Nephron progenitor cell (in vitro differentiated cells): ENCODE measurements at places on chromosomes 1 and 21.
A peak's percentile ranks its signal among the peaks of the same experiment; 100 is the strongest.

DNA sequence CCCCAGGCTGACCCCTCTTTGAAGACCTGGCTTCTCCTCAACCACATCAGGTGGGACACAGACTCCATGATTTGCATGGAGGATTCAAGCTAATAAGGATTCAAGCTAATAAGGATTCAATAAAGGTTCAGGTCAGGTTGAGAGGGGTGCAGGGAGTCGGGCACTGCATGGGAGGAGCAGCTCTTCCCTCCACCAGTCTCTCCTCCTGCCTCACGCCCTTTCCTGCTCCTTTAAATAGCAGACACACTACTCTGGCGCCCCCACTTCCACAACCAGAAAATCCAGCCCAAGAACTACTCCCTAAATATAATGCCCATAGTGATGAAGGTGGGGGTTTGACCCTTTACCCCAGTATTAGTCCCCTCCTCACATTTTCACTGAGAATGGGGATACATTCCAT is 7.1 kb downstream of the MEX3A start:
- no peak for DNase-seq

- DNase-seq = no peak
Measured at GRCh38 chr1:235783148-235783776, 83.4 kb downstream of the LYST start.

- DNase-seq = no peak
Measured at GRCh38 chr1:117662667-117663066, 56.8 kb downstream of the TENT5C start.

DNA sequence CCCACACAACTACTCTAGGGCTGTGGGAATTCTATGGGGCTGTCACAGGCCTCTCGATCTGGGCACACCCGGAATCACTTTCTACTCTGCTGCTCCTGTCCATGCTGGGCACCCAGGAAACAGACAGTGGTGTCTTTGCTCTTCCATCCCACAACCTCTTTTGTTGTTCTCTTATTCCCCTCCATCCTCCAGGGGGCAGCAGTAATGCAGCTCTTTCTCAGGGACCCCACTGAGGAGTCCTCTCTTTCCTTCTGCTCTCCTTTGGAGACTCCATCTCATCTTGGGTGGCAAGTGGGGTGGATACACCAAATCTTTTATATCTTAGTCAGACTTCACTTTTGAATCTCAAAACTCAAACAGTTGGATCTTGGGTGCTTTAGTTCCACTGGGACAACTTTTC is 206.3 kb downstream of the HS2ST1 start:
- no peak for DNase-seq

DNA sequence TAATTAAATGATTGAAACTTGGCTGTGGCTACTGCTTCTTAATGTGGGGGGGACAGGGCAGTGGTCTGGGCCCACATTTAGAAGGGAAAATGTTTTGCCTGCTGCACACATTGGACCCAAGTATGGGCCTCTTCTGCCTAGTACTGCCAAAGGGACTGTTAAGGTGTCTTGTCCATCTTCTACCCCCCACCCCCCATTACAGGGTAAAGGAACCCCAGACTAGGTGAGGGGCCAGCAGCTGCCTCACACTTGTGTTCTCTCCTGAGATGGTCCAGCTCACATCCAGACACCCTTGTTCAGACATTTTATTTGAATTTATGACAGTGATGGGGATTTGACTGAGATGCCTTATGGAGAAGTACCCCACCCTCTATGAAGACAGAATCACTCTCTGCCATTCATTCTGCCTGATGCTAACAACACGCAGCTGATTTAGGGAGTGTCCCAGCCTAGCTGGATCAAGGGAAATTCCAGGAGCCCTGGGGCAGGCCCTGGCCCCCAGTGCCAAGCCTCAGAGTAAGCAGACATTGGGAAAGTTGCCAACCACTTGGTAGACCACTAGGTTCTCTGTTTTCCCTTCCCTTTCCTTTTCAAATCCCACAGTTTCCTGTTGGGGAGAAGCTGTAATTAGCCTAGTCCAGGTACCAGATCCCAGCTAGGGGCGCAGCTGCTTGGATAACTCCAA is 42.1 kb downstream of the YARS1 start:
- DNase-seq = no peak

- DNase-seq = no peak
Measured at GRCh38 chr1:101993710-101994109, 3.0 kb downstream of the OLFM3 start.

DNA sequence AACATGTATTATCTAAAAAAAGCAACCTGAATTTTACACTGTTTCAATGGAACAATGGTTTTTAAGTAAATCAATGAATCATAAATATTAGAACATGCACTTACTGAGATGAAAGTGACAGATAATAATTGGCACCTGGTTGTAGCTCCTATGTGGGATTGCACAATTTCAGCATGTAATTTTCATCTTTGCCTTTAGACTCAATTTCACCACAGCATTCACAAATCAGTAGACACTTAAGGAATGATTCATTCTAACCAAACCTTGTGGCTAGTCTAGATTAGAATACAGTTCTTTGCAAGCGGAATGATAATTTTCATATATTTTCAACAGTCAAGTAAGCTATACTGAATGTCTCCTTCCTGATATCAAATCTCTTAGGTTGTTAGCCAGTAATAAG is 853.4 kb downstream of the KCNT2 start:
- DNase-seq = no peak

- no peak for DNase-seq
Measured at GRCh38 chr1:167518331-167518700, at the start of gene CD247. Gene CD247, minus strand, starts transcription at chr1:167518529. Its CDS starts 64 bp downstream, at chr1:167518465.

- DNase-seq = peak; percentile 12
Measured at GRCh38 chr1:184691719-184692324, 62.8 kb downstream of the EDEM3 start.

DNA sequence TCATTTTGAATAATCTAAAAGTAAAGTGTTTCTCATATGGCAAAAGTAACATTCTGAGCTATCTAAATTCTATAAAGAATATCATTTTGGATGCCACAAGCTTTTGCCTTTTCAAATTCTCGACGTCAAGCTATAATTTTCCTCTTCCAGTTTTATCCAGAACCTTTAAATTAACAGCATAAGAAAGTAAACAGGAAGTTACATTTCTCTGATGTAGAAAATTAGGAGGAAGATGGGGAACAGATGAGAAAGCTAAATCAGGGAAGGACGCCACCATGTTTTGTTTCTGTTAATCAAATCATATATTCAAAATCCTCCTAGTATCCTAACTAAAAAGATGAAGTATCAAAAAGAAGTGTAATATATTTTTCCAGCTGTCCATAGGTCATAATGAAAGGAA is 8.8 kb upstream of the CAMSAP2 start:
- DNase-seq = no peak
